Frontal cortex (tissue), 4 donors: ENCODE measurements at places on chromosomes 7 and 10.
A peak's percentile ranks its signal among the peaks of the same experiment; 100 is the strongest.

GRCh38 chr10:22701132-22701826 is 13.1 kb downstream of the PIP4K2A start:
- DNase-seq = no peak

- no peak for DNase-seq
Measured at GRCh38 chr7:74042746-74043522, 15.0 kb downstream of the ELN start.

DNA sequence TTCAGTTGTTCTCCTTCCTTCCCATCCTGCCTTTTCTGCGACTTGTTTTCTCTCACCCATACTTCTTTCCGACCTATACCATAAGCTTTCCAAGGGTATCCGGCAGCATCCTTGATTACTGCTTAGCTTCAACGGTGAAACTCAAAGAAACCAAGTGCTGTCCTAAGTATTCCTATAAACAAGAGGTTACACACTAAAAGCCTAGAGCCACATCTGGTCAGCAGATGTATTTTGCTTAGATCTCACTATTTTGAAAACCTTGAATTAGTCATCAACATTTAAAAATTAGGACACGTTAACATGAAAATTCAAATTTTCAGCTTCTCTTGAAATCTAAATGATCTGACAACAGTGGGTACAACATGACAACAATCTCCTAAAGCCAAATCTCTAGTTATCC is 20.0 kb downstream of the ARHGAP21 start:
- DNase-seq = no peak

DNA sequence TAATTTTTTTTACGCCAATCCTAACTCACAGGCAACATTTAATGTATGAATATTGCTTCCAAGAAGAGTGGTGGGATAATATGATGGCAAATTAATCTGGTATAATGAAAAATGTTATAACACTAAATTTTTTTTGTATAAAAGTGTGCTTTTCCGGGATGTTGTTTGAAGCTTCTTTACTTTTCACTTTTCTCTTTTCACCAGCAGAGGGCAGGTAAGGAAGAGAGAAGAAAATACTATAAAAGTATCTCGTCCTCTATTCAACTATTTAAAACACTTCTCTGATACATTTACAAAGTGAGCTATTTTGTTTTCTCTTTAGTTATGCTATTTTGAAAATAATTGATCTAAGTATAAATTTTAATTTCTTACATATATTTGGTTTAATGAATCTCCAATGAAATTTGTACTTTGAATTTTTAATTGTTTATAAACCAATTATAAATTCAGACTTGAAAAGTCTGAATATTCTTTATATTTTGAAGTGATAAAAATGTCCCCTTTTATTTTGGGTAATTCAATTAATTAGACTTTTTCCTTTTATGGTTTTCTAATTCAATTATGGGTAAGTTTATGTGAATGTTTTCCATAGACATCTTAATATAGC is 20.7 kb upstream of the CFTR start:
- no peak for DNase-seq

GRCh38 chr7:157006205-157006747 is 4.2 kb downstream of the MNX1 start:
- no peak for DNase-seq

- no peak for DNase-seq
Measured at GRCh38 chr10:132185601-132186487, 904 bp upstream of the DPYSL4 start.

DNA sequence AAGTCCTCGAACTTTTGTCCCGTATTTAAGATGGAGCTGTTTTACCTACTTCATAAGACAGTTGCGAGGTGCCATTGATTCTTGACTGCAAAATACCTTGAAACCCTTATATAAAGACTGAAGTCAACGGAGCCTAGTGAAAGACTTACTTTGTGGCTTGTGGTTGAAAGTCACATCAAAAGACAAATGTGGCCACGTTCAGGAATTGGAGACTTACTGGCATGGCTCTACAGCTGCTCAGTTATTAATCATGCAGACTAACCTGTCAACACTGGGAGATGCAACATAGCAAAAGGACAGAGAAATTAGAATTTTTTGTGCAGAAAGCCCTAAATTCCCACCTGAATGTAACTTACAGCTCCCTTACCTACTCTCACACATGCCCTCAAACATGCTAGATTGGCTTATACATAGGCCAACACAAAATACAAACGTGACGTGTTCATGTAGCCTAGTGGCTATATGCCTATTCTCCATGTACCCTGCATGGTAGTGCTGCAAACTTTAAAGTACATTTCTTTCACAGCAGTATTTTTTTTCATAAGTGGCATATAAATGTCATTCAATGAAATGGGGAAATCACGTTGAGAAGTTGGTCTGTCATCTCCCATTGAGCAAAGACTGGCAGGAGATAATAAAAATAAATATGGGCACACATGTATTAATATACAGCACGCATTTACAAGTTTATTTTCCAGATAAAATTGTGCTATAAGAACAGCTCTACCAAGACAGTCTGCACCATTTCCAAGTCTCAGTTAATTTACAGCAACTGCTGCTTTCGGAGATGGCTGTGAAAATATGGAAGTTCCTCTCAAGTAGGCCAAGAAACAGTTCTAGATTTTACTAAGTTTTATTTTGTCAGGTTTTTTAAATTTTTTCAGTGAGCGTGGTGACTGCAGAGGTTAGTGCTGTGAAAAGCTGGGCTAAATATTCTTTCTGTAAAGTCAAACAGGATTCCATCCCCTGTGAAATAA is 170.4 kb upstream of the C7orf33 start:
- no peak for DNase-seq

GRCh38 chr10:115942101-115942500 is 330.9 kb downstream of the GFRA1 start:
- DNase-seq = no peak

DNA sequence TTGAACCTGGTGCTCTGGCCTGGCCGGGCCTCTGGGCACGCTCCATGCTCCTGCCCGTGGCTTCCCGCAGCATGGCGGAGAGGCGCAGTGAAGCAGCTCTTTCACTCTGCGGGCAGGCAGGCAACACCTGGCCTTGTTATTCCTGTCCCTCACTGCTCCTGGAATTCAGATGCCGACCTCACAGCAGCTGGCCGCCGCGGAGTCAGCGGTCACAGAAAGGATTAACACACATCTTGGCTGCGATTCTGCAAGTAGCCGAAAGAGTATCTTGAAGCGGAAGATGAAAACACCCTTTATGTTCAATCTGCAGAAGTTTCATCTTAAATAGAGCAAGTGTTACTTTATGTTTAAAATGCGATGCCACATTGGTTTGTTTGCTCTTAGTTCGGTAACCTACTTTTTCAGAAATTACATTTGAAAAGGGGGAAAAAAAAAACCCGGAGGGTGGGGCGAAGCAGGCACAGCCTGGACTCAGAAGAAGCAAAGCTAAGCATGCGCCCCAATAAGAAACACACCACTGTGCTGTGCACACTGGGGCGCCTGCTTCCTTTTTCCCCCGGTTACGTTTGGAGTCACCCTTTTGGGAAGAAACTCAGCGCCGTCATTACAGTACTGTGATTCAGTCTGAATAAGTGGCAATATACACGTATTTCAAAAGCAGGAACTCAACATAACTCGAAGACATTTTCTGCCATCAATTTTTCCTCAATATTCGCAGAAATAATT is 42.3 kb downstream of the BRI3 start:
- DNase-seq = no peak

DNA sequence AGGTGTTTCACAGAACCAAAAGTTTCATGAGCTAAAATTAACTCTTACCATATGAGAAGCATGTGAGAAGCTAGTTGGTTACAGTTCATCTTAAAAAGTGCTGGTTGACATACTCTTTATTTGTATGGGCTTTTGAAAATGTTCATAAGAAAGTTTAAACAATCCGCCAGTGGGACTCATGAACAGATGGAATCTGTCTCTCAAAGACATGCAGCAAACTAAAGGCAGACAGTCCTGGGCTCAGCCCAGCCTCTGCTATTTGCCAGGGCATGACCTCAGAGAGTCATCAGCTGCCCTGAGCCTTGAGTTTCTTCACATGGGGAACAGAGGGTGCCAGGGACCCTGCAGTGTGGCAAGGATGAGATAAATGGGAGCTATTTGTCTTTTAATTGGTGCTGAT is 3.2 kb downstream of the PYROXD2 start:
- no peak for DNase-seq

DNA sequence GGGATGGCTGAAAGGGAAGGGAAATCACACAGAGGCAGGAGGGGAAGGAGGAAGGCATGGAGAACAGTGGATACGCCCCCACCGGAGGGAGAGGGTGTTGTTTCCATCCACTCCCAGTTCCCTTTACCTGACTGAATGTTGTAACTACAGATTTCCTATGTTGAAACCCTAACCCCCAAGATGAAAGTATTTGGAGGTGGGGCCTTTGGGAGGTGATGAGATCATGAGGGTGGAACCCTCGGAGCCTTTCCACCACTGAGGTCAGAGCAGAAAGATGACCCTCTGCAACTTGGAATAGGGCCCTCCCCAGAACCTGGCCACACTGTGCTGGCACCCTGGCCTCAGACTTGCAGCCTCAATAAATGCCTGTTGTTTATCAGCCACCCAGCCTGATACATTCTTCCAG is 48.6 kb upstream of the CNPY1 start:
- DNase-seq = no peak

GRCh38 chr10:49615213-49615612 is 1.4 kb downstream of the CHAT start:
- no peak for DNase-seq

GRCh38 chr7:17301471-17302456 is 3.3 kb downstream of the AHR start:
- DNase-seq = no peak

DNA sequence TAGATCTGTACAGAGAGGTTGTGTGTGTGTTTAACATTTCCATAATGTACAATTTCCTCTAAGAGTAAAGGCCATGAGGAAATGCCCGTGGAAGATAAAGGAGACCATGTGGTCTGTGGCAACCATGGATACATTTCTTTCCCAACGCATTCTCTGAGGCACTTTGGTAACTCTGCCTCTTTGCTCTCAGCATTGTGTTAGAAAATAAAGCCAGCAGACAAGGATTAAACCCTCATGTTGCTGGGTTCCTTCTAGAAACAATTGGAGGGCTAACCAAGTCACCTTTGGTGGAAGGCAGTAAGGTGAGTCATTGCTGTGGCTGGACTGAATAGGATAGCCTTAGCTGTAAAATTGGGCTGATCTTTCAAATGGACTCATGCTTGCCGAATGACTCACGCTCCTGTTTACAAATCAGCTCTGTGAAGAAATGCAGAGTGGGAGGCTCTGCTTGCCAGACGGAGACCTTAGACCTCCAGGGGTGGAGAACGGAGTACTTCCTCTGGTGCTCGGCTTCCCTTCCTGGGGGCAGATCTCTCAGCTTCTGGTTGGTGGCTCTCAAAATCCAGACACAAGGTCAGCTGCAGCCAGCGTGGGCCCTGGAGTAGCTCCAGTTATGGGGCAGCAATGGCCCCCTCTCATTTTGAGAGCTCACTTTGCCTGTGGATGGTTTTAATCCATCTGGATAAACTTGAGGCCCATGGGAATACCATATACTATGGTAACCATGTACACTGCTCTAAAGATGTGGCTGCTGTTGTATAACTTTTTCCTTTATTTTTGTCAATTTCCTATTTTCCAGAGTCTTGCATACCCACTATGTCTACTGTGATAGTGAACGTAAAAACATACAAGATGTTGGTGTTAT is 137.3 kb downstream of the TCF7L2 start:
- DNase-seq = peak; percentile 32

DNA sequence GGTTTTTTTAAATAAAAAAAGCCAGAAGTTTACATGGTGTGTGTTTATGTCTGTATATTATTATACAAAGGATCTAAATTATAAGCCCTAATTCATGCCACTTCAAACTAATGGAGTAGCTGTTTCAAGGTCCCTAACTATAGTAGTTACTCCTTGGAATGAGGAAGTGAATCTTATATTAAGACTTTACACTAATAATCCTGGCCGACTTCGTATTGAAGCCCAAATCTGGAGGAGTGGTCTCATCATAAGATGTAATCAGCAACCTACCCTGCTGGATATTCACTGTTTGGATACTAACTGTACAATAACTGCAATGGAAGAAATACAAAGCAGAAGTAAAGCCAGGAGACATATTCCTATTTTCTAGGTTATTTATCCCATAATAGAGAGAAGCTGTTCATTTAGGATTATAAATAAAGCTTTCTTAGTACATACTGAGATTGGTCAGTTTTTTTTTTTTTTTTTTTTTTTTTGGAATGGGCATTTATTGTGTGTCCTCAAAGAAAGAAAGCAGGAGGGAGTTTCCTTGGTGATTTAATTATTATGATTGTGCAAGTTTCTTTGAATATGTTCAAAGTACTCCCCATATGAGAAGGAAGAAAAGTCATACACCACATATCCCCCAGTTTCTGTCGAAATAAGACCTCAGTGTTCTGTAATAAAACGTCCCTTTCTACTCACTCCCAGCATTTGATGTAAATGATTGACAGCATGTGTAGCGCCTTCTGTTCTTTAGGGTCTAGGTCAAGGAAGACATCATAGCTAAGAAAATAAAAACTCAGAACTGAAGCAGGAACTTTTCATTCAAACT is 397.8 kb downstream of the EXOC4 start:
- DNase-seq = no peak

- DNase-seq = no peak
Measured at GRCh38 chr7:50552921-50553320, 12.3 kb downstream of the DDC start.

- DNase-seq = no peak
Measured at GRCh38 chr10:95248989-95249388, 41.8 kb downstream of the PDLIM1 start.

- no peak for DNase-seq
Measured at GRCh38 chr7:5266191-5267028, 16.3 kb upstream of the SLC29A4 start.

- DNase-seq = no peak
Measured at GRCh38 chr10:102639537-102639936, 4.7 kb upstream of the TRIM8 start.

- no peak for DNase-seq
Measured at GRCh38 chr10:98258683-98259454, 9.1 kb downstream of the LOXL4 start.

DNA sequence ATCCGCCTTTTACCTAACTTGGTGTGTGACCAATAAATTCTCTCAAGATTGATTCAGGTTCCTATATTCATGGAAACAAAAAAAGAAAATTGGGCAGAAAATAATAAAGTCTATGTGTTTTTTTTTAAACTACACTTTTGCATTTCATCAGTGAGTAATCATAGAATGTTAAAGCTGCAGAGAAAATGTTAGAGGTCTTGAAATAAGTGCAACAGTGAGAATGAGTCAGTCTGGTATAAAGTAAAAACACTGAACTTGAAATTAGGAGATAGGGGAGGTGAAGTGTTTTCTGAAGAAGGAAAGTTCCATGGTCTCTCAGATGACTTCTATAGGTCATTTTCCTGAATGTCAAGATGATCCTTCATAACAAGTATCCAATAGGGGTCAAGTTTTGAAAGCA is 202.6 kb upstream of the NRP1 start:
- DNase-seq = no peak

DNA sequence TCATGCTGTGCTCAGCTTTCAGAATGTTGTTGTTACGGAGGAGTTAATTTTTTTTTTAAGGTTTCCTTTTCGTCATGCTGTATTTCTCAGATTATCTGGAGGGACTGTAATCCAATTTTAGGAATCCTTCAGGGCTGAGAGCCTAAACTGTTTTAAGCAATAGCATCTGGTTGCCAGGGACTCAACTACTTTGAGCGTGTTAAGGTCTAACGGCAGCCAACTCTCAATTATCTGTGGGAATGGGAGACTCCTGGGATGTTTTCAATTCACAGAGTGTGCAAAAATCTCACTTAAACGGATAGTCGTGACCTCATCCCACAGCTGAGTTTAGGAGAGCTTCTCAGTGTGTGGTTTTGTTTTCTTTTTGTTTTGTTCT is 291.7 kb downstream of the AUTS2 start:
- DNase-seq = no peak
